HS-5 (cell line): ENCODE measurements at places on chromosomes 2 and 18.

GRCh38 chr2:105401867-105402266, 3.0 kb upstream of the FHL2 start:
- no peak for DNase-seq

GRCh38 chr2:199261936-199262335, 195.8 kb downstream of the SATB2 start:
- DNase-seq = no peak

GRCh38 chr18:61851940-61852451, 40.8 kb downstream of the RNF152 start:
- DNase-seq = peak; percentile 36

DNA sequence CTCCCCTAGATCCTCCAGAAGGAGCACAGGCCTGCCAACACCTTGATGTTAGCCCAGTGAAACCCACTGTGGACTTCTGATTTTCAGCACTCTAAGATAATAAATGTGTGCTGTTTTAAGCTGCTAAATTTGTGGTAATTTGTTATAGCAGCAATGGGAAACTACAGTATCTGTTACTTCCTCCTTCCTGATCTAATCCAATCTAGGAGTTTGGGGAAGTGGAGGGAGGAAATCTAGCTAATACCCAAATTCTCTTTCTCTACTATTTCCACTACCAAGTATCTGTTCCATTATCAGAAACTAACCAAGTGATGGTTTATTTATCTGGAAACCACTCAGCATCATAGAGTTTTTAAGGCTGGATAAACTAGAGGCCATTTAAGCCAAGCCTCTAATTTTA, 64.9 kb downstream of the AFF3 start:
- DNase-seq = no peak

- DNase-seq = no peak
These were observed 25.0 kb downstream of the CEP68 start for GRCh38 chr2:65081232-65081685.

DNA sequence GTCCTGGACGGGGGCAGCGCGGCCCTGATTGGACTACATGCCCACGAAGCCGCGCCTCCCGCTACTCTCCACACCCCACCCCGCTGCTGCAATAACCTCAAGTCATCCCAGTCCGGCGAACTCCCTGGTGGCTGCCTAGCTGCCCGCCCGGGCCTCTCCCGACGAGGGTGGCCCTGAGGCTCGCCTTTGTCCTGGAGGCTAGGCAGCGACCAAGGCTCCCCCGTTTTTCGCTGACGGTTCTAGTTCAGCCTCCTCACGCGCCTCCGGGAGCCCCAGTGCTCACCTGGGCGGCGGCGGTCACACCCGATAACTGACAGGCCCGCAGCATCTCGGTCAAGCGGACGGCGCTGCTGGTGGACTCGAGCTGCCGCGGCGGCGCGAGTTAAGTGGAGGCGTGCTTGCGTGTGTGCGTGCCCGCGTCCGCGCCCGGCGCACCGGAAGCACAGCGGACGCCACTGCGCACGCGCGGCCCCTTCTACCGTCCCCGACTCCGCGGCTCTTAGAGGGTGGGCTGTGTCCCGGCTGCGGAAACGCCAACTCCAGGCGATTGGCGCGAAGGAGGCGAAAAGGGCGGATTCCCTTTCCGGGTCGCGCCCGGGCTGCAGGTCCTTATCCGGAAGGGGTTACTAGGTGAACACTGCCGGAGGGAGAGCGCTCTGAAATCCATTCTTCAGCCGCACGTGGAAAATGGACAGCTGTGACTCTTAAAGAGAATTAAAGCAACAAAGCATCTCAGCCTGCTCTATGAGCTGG, at the start of gene IMMT:
Gene IMMT (minus strand): TSS at position 408 of the 753 bp plus-strand sequence. CDS start 80 bp downstream, at position 328.
- peak; percentile 90 for DNase-seq

DNA sequence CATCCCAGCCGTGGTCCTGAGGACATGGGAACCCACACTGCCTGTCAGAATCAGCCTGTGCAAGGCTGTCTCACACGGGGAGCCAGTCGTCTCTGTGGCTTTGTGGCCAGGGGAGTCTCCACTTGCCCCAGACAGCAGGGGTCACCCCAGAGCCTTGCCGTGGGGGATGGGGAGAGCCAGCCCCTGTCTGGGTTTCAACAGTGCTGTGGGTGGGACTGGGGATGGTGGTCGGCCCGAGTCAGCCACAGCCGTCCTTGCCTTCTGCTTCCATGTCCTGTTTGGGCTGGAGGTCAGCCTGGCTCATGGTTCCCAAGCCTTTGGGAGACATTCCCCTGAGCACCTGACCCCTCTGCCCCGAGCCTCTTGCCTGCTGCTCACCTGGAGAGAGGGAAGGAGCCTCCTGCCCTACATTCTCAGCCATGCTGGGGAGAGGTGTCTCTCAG, 19.6 kb downstream of the GPR35 start:
- no peak for DNase-seq
